T47D (cell line): ENCODE measurements at places on chromosomes 7 and 10.
A peak's percentile ranks its signal among the peaks of the same experiment; 100 is the strongest.

- DNase-seq = no peak
These were observed 8.0 kb downstream of the SUFU start for GRCh38 chr10:102511583-102512274.

DNA sequence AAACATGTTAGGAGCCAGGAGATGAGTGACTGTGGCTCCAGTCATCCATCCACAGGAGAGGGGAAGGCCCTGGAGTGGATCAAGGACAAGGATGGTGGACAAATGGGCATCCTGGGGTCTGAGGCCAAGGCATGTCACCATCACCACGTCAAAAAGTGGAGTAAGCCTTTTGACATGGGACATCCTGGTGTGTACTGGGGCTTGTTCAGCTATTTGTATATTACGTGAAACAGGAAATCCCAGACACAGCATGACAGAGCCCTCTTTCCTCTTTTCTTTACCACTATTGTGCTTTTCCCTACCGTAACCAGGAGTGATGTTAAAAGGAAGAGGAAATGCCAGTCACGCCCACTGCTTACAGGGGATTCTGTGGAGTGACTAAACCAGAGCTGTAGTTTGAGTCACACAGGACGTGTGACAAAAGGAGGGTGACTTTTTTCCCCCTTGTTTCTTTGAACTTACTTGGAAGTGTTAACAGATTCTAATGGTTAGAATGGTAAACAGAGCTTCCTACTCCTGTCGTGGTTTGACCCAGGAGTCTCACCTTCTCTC, 15.4 kb downstream of the ACSL5 start:
- no peak for DNase-seq

DNA sequence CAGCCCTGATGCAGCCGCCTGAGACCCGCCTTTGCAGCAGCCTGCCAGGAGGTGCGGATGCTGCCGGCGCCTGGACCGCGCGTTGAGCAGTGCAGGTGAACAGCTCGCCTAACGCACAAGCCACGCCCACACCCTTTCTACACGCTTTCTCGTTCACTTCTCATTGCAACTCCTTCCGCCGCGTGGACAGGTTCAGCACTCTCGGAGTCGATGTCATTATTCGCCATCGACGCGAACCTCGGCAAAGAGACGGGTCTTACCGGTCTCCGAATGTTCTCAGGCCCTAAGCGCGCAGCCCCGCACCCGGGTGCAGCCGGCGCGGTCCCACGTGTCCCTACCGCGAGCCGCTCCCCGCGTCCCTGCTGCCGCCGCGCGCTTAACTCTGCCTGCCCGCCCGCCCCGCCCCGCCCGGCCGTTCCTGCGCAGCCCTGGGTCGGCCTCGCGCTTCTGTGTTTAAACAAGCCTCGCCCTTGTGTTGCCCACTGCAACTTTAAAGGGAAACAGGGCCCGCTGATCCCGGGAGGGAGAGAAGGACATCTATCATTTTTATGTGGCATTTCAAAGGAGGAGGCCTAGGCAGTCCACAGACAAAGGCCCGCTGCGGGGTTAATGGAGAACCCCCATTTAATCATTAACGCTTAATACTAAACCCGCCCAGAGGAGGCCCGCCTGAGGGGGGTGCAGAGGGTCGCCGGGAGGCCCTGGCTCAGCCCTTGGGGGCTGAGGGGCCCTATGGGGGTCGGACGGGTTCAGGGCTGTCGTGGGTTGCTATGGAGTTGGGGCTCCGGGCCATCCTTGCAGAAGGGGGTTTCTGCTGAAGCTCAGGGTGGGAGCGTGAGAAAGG, 128.5 kb downstream of the WDR11 start:
- DNase-seq = peak; percentile 82

DNA sequence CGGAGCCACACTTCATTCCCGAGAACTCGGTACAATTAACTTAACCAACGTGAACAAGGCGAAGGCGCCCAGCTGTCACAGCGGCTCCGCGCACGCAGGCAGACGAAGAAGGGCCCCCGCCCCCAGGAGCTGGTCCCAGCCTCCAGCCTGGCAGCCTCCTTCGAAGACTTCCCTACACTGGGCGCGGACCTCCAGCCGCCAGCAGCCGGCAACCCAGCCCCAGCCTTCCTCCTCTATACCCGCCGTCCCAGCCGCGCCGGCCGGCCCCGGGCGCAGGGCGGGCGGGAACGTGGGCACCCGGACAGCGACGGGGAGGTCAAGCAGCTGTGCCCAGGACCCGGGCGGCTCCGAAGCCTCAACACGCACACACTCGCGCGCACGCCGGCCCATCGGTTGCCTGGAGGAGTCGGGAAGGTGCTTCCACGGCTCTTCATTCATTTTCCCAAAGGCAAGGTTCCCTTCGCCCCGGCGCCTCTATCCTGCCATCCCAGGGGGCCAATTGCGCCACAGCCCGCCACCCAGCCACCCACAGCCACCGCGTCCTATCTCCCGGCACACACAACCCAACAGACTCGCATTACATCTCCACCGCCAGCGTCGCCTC, 1.6 kb downstream of the CHST15 start:
- no peak for DNase-seq

DNA sequence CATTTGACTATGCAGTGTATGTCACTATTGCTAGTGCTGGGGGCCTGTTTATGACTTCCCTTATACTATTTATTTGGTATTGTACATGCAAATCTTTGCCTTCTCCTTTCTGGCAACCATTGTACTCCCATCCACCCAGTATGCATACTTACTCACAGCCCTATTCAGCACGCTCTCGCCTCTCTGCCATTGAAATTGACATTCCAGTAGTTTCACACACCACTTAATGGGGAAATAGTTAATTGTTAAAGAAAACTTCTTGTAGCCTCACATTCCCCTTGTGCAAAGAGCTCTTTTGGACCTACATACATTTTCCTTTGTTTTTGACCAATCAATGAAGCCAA, 9.9 kb downstream of the CLDN12 start:
- no peak for DNase-seq

- no peak for DNase-seq
These were observed 9.5 kb upstream of the ZNF862 start for GRCh38 chr7:149828357-149829309.

- DNase-seq = no peak
These were observed 97.3 kb upstream of the COL1A2 start for GRCh38 chr7:94297397-94297838.

GRCh38 chr10:24952707-24953645, 570 bp upstream of the PRTFDC1 start:
- peak; percentile 38 for DNase-seq

DNA sequence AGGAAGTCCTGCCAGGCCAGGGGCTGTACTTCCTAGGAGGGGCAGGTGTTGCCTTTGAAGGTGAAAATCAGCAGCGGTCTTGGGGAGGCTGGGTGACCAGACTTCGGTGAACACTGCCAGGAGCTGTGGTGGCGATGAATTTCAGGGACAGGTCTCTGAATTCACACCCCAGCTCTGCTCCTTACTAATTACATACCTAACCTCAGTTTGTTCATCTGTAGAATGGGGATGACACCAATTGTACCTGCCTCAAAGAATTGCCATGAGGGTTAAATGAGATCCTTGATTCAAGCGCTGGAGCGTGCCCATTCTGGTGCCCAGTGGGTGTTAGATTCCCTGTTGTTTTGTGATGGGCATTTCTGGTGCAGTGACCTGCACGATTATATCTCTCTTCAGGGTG, 102.8 kb downstream of the TACC2 start:
- DNase-seq = no peak

- no peak for DNase-seq
These were observed 434.4 kb downstream of the AUTS2 start for GRCh38 chr7:70032649-70033048.

DNA sequence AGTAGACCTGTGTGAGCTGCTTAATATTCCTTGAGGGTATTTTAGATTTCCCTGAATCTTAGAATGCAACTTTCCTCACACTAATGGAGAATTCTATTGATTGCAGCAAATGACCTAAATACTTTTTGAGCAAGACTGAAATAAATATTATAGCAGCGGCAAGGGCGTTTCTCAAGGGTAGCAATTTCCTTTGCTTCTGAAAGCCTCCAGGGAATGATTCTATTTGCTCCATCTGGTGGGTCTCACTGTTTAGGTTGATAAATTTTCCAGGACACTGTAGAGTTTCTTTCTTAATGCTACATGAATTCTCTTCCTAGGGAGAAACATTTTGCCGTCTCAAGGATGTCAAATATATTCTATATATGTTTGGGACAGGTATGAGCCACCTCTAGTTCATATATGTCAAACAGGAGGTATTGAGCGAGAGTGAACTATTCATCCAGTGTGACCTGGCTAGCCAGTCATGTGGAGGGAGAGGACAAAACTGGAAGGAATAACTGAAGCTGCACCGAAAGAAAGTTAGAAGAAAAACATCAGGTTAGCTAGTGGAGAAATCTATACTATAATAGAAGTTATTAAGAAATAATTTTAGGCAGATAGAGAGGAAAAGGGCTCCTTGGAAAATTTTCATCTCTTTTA, 57.9 kb upstream of the FZD8 start:
- DNase-seq = no peak

DNA sequence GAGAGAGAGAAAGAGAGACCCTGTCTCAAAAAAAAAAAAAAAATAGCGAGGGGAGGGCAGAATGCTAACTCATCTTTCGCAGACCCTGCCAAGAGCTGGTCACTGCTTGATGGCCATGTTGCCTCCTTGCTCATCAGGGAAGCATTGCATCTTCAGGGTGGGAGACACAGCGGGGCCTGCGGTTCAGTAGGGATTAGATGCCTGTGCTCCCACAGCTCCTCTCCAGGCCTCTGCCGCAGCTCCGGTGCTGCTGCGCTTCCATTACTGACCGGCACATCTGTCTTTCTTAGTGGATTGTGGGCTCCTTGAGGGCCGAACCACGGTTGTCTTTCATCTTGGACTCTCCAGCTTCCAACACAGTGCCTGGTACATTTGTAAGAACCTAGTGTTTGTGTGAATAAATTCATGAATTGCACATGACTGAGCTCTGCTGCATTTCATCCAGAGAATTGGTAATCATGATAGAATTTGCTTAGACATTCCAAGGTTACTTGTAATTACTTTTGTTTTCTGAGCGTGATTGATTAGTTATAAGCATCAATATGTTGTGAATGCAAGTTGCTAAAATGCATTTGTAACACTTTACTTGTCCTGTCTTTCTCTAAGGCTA, 16.8 kb downstream of the HK1 start:
- no peak for DNase-seq

DNA sequence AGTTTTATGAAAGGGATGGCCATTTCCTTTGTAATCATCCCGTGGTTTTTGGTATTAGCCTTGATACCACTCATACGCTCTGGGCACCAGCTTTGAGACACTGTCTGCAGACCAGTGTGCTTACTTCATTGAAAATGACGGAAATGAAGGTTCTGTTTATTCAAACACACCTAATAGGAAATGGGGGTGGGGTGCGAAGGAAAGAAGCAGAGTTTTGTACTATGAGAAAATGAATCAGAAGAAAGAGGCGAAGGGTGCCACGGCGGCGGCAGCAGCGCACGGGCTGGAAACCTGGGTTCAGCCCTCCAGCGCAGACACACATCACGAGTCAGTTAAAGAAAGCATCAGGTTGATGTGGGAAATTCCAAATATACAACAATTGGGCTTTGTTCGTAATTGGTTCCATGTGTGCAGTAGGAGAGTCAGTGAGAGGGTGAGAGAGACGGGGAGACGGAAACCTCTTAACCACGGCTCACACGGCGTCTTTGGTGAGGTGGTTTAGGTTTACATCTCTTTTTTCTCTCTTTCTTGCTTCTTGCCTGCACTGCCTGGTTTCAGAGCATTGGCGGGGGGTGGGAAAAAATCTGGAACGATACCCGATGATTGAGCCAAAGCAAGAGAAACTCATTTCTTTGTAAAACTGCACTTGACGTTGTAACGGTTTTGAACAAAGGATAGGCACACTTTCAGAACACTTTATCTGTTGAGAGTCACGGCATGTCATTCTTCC, 321.2 kb downstream of the FRMD4A start:
- no peak for DNase-seq

DNA sequence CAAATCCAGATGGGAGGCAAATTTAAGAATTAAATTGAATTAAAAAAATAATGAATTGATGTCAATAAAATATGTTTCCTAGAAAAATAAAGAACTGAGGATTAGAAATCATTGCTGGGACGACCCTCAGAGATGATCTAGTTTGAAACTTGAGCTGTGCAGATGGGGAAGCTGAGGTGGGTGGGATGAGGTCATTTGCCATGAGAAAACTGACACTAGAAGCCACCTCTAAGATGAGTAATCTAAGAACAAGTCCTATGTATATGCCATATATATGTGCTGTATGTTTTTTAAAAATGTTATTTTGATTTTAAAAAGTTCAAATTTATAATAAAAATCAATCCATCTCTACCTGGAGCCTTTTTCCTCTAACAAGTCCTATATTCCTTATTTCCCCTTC, 135.7 kb downstream of the RSU1 start:
- DNase-seq = no peak

GRCh38 chr7:11466517-11467105, 365.4 kb downstream of the THSD7A start:
- DNase-seq = no peak

GRCh38 chr7:130831817-130832481, 97.9 kb upstream of the KLF14 start:
- peak; percentile 45 for DNase-seq

DNA sequence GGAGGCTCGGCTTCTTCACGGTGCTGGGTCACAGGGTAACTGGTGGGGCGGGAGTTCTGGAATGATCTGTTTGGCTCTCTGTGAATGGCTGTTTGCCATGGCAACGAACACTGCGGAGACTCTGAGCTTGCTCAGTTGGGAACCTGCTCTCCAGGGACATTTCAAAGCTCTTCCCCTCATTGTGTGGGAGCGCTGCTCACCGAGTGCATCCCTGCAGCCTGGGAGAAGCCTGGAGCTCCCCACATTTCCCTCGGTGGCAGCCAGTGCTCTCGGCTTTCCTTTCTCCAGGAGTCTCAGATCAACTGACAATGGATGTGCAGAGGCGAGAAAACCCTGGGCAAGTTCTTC, 57.6 kb upstream of the CACUL1 start:
- DNase-seq = no peak

- DNase-seq = peak; percentile 38
These were observed 97.2 kb upstream of the DKK1 start for GRCh38 chr10:52216852-52217251.

DNA sequence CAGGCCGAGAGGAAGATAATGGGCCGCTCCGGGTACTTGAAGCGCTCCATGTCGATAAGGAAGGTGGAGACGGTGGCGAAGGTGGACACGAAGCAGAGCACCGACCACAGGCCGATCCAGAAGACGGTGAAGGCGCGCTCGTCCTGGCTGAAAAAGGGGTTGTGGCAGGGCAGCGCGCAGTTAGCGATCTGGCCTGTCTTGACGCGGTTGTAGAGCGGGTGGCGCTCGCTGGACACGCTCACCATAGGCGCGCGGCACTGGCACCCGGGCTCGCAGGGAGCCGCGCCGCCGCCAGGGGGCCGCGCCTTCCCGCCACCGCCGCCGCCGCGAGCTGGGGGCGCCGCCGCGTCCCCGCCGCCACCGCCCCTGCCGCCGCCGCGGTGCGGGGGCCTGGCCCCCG, 1.6 kb downstream of the FZD8 start:
- peak; percentile 71 for DNase-seq
